ENCODE measurements at places on chromosomes 11 and 22.

GRCh38 chr11:124068601-124069110, 27.5 kb upstream of the OR10G7 start:
- DNase-seq: no peak

GRCh38 chr11:69074375-69075140, 25.8 kb downstream of the TPCN2 start:
- DNase-seq: no peak

GRCh38 chr11:11884774-11885481, 43.2 kb downstream of the USP47 start:
- no peak for DNase-seq

- DNase-seq: no peak
Measured at GRCh38 chr11:63910675-63911074, 6.3 kb downstream of the RCOR2 start.

DNA sequence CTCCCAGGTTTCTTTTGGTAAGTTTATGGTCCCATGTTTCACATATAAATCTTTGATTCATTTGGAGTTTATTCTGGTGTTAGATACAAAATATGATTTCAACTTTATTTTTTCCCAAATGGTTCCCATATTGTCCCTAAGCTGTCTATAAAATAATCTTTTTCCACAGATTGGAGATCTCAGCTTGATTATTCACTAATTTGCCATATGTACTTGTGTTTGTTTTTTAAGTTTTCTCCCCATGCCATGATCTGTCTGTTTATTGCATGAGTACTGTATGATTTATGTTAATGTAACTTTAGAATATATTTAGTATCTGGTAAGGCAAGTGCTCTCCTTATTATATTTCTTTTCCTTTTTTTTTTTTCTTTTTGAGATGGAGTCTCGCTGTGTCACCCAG, 19.9 kb upstream of the CLMP start:
- no peak for DNase-seq

DNA sequence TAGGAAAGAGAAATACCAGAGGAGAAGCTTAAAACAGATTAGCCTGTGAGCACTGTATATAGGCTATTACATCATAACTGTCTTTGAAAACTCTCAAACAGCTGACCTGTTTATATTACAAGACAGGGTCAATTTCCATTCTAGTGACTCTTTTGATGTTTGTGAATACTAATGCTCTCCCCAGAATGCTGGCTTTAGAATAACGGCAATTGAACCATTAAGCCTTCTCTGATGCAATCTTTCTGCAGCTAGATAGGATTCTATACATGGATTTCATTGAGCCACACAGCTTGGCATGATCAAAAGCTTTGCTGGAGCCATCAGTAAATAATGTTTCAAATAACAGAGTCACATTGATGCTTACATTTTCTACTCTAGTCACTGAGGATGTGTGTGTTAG, 122.7 kb upstream of the FAT3 start:
- DNase-seq: no peak

GRCh38 chr11:7536100-7536499, 22.3 kb downstream of the PPFIBP2 start:
- no peak for DNase-seq

DNA sequence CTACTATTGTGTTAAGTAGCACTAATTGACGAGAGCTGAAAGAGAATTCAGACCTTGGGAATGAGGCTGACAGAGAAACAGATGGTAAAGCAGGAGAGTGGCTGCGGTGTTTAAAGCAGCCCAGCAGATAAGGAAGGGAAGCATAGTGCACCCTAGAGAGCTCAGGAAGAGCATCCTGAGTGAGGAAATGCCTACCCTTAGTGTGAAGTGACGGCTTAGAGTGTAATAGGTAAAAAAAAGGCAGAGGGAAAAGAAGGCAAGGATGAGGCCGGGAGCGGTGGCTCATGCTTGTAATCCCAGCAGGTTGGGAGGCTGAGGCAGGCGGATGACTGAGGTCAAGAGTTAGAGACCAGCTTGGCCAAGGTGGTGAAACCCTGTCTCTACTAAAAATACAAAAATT, 22.4 kb upstream of the ETS1 start:
- DNase-seq: no peak

GRCh38 chr11:20443596-20443995, 56.1 kb downstream of the PRMT3 start:
- DNase-seq: no peak

DNA sequence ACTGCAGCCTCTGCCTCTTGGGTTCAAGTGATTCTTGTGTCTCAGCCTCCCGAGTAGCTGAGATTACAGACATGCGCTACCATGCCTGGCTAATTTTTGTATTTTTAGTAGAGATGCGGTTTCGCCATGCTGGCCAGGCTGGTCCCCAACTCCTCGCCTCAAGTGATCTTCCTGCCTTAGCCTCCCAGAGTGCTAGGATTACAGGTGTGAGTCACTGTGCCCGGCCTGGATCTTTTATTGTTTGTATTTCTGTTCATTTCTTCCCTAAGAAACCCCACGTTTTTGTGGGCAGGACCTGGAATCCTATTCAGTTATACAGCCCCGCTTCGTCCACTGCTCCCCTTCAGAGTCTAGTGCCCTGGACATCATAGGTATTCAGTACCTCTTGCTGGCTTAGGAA, 28.7 kb downstream of the ZBTB16 start:
- no peak for DNase-seq

- no peak for DNase-seq
Measured at GRCh38 chr11:76644591-76644990, 26.0 kb downstream of the LRRC32 start.

GRCh38 chr22:28009272-28009827, 90.3 kb upstream of the PITPNB start:
- no peak for DNase-seq

GRCh38 chr11:67354075-67355022, 1.0 kb upstream of the POLD4 start:
- DNase-seq: no peak

DNA sequence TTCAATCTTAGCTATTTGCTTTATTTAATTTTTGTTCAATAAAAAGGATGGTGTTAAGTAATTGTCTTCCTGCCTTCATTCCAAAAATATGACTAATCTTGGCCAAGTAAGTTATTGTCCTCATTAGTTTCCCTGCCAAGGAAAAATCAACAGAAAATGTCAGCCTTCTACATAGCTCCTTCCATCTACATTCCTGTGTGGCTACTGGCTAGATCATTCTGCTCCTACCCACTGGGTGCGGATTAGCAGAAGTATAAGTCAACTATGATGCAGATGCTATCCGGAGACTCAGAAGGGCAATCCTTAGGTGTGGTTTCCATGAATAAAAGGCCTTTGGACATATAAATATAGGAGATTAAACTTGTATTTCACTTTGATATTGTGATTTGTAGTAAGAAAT, 154.4 kb downstream of the SBF2 start:
- DNase-seq: no peak

- peak; percentile 70 for DNase-seq
Measured at GRCh38 chr11:123054301-123055065, 7.5 kb downstream of the HSPA8 start.

GRCh38 chr11:88979641-88980040, 86.1 kb downstream of the GRM5 start:
- no peak for DNase-seq

DNA sequence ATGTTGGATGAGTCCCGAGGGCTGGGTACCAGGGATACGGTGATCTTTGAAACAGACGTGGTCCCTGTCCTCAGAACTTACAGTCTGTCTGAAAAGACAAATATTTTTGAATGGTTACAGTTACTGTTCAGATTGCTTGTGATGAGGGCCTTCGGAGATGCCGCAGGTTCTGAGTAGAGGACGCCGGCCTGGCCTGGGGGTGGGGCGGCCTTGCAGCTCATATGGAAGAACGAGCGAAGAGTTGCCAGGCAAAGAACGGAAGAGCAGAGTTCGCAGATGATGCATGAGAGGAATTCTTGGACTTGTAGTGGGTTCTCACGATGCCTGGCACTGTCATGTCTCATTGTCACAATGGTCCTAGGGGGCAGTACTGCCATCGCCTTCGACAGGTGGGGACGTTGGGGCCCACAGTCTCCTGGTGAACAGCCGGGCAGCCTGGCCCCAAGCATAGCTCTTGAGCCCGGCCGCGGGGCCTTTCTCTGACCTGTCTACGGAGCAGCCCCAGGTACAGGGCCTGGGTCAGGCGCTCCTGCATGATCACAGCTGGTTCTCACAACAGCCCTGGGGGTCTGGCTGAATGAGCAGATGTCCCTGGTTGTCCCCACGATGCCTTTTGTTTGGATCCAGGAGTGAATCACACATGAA, 60.9 kb upstream of the PARVG start:
- DNase-seq: no peak

DNA sequence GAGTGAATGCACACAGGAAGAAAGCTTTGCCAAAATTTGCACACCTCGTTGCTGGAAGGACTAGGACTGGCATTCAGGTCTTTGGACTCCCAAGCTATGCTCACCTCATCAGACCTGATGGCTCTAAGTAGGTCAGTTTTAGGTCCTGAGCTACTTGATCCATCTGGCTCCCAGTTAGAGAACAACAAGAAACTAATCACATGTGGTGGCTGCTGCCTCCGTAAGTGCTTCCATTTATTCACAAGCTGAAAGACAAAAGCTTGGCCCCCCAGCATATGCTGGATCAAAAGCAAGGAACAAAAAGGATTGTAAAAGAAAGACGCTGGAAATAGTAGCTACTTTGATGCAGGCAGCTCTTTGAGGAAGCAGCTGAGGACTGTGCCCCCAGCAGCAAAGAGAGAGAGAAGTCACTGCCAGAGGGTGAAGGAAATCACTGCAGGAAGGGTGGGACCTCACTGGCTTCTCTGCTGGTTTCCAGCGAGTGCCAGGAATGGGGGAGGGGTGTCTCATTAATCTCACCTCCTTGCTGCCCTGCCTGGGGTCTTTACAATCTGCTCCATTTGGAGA, 268.9 kb downstream of the KIRREL3 start:
- no peak for DNase-seq

Measured in NCI-H1417 treated with DMSO at 0.1 percent for 48 hours (cell line).